ENCODE measurements at places on chromosomes 2 and 18. TPM values are rescaled to one million over a fixed set of nuclear protein-coding genes. Genes with fewer than 3 reads are reported as not detected.

The PAX3 gene
- total RNA-seq = not detected

The MROH2A gene
- total RNA-seq = not detected

The THSD7B gene
- total RNA-seq = 2.6 TPM

The CTAGE1 gene
- total RNA-seq = not detected

The LRATD1 gene
- 9.9 TPM for total RNA-seq

- H3K36me3 ChIP-seq = no peaks in the 10 kb centered on the region
- no peaks in the 10 kb centered on the region for H3K27me3 ChIP-seq
- no peak overlapping the region for H3K27ac ChIP-seq
- DNase-seq = no peak
- H3K4me1 ChIP-seq = peaks cover 8% of the 10 kb centered on the region
- no peak overlapping the region for H3K4me3 ChIP-seq
Measured at GRCh38 chr2:134336352-134336751, 82.5 kb downstream of the MGAT5 start.

- H3K27me3 ChIP-seq = no peaks in the 10 kb centered on the region
Measured at GRCh38 chr2:54416166-54416813, 39.8 kb upstream of the SPTBN1 start.

DNA sequence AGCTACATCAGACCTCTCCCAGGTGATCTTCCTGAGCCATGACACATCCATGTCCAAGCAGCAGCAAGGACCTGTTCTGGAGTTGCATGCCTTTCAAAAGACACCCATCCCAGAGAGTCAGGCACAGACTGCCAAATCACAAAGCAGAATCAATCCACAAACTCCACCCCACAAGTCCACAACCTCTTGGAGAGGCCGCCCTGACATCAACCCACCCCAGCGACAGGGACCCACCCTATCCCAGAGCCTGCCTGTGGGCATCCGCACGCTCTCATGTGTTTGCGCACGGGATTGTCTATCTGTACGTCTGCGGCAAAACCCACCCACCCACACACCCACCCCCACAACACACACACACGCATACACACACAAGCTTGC, 11.9 kb downstream of the SMAD7 start:
- peaks cover 52% of the 10 kb centered on the region for H3K4me1 ChIP-seq
- H3K36me3 ChIP-seq = peaks cover 86% of the 10 kb centered on the region
- no peak overlapping the region for H3K27ac ChIP-seq
- no peaks in the 10 kb centered on the region for H3K27me3 ChIP-seq
- DNase-seq = no peak

GRCh38 chr2:159903443-159904126, 105.6 kb upstream of the CD302 start:
- H3K27ac ChIP-seq = no peak overlapping the region
- H3K4me1 ChIP-seq = no peaks in the 10 kb centered on the region
- no peak for DNase-seq
- H3K27me3 ChIP-seq = peaks cover 36% of the 10 kb centered on the region
- H3K4me3 ChIP-seq = no peak overlapping the region
- no peaks in the 10 kb centered on the region for H3K36me3 ChIP-seq

DNA sequence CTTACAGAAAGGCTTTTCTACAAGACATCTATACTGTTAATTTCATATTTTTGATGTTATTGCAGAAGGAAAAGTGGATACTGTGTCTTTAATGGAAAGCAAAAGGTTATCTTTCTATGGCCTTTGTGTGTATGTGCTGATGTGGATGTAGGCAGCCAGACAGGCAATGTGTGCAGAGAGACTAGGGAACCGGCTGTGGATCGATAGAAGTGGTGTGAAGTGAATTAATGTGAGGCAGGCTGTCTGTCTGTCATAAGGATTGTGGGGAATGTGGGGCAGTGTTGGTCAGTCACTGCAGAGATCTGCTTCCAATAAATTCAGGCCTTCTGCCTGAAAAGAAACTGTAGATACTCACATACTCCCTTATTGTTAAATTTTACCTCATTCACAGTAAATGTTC, 156.7 kb downstream of the WDR7 start:
- no peak for DNase-seq
- H3K4me3 ChIP-seq = no peak overlapping the region
- H3K27me3 ChIP-seq = no peaks in the 10 kb centered on the region
- H3K27ac ChIP-seq = no peak overlapping the region

DNA sequence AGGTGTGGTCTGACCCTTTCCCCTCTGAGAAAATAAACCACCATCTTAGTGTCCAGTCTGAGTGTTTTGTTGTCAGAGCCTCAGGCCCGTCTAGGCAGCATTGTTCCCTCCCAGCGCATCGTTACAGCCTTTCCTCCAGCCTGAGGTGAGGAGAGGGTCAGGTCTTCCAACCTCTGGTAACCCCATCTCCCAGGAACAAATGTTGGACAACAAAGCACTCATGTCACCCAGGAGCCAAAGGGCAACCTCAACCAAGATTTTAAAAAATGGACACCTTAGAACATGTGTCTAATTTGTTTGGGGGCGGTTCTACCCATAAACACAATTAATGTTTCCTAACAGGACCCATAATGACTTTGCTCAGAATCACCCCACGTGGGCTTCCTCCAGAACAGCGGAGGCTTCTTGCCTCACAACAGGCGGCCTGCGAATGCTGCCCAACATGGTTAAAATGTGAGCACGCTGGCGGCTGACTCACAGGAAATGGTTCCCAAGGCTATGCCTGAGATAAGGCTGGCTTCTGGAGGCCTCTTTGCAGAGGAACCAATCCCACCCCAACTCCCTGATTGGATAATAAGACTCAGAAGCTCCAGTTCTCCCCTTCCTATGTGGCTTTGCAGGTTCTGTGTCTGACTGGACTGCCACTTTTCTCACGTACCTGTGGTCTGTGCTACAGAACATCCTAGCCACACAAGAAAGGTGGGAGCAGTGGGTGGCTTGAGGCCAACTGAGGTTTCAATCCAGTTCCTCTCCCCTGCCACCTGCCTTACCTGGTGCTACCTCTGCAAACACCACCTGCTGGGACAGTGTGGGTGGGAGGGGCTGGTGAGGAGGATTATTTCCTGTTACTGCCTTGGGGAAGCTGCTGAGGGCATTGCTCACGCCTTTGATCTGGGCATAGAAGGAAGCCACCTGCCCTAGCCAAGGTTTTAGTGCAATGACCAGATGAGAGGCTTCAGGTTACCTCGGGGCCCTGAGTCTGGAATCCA, 108.8 kb downstream of the B3GNT2 start:
- peaks cover 22% of the 10 kb centered on the region for H3K4me1 ChIP-seq
- H3K4me3 ChIP-seq = no peak overlapping the region
- H3K36me3 ChIP-seq = no peaks in the 10 kb centered on the region
- DNase-seq = peak; percentile 87
- no peaks in the 10 kb centered on the region for H3K27me3 ChIP-seq
- no peak overlapping the region for H3K27ac ChIP-seq

- H3K36me3 ChIP-seq = no peaks in the 10 kb centered on the region
- H3K4me1 ChIP-seq = no peaks in the 10 kb centered on the region
- no peaks in the 10 kb centered on the region for H3K27me3 ChIP-seq
- no peak overlapping the region for H3K27ac ChIP-seq
Measured at GRCh38 chr2:213079756-213080155, 71.7 kb downstream of the IKZF2 start.
